ENCODE measurements at places on chromosomes 6 and 20.

- no peak for DNase-seq
Measured at GRCh38 chr6:118968416-118968815, 33.5 kb upstream of the MCM9 start.

DNA sequence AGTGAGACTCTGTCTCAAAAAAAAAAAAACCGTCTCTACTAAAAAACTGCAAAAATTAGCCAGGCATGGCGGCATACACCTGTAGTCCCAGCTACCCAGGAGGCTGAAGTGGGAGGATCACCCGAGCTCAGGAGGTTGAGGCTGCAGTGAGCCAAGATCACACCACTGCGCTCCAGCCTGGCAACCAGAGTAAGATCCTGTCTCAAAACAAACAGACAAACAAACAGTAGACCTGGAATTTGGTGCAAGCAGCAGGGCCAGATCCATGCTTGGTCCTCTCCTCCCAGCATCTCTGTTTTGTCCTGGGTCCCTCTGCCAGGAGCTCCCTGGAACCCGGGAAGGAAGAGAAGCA, 11.6 kb downstream of the RIPOR3 start:
- no peak for DNase-seq

- no peak for DNase-seq
Measured at GRCh38 chr6:75266716-75267291, 17.8 kb downstream of the TMEM30A start.

- no peak for DNase-seq
Measured at GRCh38 chr6:71523548-71523947, 234.9 kb downstream of the OGFRL1 start.

GRCh38 chr20:19254956-19255355, 42.5 kb downstream of the SLC24A3 start:
- no peak for DNase-seq

DNA sequence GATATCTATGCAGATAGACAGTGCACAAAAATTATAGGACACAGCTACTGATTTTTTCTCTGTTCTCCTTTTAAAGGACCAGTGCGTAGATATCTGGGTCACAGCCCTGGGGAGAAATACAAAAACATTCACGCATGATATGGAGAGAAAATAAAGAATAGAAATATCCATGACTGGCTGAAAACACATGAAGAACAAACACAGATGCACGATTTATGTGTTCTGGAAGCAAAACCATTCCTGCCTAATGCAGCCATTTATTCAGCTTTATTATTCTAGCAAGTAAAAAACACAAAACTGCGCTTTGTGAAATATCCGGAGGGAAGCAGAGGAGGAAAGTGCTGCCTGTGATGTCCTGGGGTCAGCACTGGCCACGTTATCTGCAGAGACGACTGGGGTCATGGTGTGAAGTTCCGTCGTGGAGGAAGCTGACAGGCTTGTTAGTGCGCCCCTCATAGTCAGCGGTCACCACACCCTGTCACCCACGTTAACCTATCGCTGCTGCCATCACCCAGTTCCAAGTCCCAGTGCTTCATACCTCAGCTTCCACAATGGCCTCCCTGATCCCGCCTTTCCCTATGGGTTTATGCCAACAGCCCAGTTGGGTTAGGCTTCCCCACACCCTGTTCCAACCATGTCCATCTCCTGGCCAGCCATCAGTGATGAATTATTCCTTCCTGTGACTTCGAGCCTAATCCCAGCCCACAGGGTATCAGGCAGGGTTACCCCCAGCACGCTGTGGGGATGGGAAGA, 86.6 kb upstream of the RPS6KA2 start:
- DNase-seq, result no peak

GRCh38 chr6:161035182-161035980, 43.8 kb downstream of the MAP3K4 start:
- no peak for DNase-seq

DNA sequence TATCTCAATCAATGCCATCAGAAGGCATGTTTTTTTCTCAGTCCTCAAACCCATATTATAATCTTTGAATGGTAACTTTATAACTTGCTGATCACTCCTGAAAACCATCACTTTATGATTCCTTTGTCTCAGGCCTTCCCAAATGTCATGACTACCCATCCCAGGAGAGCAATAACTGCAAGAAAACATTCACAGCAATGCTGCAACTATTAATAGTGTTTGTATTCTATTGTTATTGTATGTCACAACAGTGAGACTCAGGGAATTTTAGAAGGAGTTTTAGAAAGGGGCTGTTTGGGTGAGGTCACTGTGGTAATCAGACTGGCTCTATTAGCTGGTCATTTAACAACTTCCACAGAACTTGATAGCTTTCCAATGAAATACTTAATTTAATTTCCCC, 301.4 kb upstream of the TBX18 start:
- DNase-seq, result peak; percentile 23

DNA sequence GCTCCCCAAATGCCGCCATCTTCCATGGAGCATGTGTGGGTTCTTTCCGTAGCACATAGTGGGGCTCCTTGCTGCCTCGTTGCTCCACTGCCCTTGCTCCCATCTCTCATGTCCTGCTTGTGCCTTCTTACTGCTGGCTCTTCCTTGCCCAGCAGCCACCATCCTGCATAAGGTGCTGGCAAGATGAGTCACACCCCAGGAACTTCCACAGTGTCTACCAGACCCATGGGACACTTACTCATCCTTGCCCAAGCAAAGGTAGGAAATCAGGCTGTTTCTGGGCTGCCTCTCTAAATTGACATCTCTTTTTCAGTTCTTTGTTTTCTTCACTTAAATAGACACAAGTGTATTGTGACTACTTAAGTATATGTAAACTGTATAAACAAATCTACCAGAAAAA, 39.4 kb upstream of the RGS17 start:
- peak; percentile 12 for DNase-seq

- no peak for DNase-seq
Measured at GRCh38 chr6:22928775-22929174, 359.4 kb downstream of the HDGFL1 start.

DNA sequence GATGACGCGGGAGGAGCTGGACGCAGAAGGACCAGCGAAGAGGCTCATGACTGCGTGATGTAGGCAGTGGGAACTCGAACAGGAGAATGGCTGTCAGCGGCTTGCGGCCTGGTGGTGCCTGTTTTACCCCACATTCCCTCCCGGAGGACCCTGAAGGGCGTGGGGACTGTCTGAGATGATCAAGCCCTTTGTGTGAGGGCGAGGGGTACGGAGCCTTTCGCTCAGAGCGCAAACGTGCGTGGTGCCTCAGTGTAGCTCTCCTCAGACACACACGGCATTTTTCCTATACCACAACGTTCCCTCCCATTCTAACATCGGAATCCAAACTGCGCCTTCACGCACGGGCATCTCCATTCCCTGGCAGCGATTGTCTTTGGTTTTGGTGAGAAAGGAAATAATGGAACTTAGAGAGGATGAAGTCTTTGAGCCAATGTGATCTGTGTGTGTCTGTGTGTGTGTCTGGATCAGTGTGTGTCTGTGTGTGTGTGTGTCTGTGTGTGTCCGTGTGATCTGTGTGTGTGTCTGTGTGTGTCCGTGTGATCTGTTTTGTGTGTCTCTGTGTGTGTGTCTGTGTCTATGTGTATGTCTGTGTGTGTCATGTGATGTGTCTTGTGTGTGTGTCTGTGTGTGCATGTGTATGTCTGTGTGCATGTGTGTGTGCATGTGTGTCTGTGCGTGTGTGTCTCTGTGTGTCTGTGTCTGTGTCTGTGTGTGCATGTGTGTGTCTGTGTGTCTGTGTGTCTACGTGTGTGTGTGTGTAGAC, 5.3 kb downstream of the PTK6 start:
- DNase-seq, result no peak

GRCh38 chr6:4320860-4321259, 185.5 kb upstream of the ECI2 start:
- peak; percentile 94 for DNase-seq

GRCh38 chr6:31979238-31979898, 2.5 kb upstream of the C4A start:
- no peak for DNase-seq

GRCh38 chr20:20744170-20744725, 31.8 kb upstream of the RALGAPA2 start:
- DNase-seq, result no peak

DNA sequence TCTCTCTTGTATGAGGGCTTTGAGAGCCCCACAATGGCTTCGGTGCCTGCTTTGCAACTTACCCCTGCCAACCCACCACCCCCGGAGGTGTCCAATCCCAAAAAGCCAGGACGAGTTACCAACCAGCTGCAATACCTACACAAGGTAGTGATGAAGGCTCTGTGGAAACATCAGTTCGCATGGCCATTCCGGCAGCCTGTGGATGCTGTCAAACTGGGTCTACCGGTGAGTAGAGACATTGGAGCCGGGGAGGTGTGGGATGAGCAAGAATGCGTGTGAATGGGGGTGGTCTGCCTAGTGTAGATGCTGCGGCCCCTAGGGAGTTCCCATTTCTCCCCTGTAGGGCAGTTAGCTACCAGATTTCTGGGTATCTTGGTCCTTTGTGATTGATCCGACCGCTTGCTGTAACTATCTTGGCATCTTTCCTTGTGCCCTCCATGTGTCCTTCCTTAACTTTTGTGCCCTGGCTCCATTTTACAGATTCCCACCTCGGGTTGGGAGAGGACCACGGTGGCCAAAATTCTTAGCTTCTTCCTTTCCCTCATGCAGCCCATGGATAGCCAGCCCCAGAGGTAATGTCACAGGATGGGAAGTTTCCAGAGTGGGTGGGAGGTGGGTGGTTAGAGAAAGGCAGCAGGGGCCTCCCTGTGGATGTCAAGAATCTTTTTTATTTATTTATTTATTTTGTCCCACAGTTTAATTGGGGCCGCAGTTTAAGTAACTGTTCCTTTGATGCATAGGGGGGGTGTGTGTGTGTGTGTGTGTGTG, 6.3 kb downstream of the BRD2 start:
- DNase-seq, result no peak

- no peak for DNase-seq
Measured at GRCh38 chr20:40265825-40266533, 423.1 kb downstream of the MAFB start.

DNA sequence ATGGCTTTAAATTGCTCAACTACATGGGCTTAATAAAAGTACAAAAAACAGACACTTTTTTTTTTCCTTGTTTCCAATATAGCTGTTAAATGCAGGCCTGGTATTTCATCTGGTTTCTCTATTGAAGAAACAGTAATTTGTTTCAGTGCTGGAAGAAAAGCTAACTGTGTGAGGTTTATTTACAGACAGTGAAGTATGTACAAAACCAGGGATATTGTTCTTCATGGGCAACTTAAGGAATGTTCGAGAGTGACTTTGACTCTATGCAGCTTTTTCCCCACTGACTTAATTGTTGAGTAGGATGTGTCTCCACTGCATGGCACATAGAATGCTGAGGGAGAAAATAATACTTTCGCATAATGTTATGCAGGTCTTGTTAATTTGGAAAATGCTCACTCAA, 31.0 kb upstream of the PRL start:
- DNase-seq, result peak; percentile 20

DNA sequence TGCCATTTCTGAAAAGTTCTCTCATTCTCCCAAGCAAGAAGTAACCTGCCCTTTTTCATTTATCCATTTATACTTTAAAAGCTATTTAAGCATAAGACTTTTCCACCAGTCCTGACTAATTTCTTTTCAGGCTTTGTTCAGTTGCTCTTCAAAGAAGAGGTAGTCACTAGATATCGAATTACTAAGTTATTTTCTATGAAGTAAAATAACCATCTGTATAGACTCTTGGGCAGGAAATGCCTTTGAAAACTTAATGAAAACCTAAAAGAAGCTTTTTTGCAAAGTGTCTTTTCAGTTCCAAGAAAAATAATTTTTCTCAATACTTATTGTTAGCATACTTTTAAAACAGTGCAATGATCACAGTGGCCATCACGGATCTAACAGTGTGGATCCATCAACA, 31.3 kb upstream of the LAMP5 start:
- no peak for DNase-seq

DNA sequence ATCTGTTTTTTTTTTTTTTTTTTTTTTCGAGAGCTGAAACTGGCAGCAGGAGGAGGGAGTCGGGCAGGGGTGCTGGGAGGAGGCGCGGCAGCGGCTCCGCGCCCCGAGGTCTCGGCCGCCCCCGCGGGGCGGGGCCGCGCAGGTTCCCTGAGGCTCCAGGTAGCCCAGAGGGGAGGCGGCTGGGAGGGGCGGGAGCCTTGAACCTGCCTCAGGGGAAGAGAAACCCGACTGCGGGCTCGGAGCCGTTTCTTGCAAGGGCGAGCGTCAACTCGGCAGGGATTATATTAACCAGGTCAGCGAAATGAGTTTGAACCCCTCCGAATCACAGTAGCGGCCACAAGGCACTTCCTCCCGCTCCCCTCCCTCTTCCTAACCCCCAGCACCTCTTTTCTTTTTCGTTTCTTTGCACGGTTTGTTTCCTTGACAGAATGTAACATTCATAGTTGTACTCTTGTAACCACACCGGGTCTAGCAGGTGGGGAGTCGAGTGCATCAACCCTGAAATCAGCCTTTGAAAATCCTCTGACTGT, 2.0 kb downstream of the MYB start:
- no peak for DNase-seq

GRCh38 chr6:4129446-4129845, 5.9 kb downstream of the ECI2 start:
- DNase-seq, result no peak

DNA sequence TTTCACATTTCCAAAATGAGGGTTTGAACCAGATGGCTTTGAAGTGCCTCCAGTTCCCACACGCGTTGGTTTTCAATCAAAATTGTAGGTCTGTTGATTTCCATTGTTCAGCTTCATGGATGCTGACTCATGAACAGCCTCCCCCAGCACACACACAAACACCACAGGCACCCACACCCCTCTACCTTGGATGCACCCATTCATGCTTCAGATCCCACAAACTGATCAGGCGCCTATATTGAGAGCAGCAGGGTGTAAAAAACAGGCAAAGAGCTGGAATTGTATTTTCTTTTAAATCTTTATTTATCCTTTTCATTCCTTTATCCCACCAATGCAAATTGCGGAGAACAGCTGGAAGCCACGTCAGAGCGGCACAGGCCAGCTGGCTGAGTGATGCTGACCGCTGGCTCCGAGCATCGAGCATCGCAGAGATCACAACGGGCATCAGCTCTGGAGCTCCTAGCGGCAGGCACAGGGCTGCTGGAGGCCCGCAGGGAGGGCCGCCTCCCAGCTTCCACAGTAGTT, 29.3 kb upstream of the TBC1D7 start:
- no peak for DNase-seq

- DNase-seq, result no peak
Measured at GRCh38 chr6:210778-211374, 81.4 kb upstream of the DUSP22 start.

DNA sequence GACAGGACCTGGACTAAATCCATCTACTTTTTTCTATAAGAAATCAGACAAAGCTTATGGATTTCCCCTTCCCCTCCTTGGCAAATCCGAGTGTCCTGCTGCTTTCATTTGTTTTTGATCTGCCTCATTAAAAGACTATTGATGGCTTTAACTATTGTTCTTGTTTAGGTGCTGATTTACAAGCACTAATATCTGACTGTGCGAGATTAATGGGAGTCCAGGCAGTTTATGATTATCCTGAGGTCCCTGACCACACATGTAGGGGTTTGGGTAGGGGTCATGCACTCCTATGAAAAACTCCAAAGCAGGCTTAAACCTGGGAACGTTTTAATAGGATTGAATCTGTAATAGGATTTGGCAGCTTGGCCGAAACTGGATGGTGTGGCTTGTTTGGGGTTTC, 317.5 kb upstream of the POU3F2 start:
- DNase-seq, result no peak

GRCh38 chr6:112618849-112619248, 271.7 kb downstream of the RFPL4B start:
- no peak for DNase-seq

Data from fibroblast of skin of left quadriceps (primary cell).